ENCODE measurements at places on chromosomes 2 and 18.

DNA sequence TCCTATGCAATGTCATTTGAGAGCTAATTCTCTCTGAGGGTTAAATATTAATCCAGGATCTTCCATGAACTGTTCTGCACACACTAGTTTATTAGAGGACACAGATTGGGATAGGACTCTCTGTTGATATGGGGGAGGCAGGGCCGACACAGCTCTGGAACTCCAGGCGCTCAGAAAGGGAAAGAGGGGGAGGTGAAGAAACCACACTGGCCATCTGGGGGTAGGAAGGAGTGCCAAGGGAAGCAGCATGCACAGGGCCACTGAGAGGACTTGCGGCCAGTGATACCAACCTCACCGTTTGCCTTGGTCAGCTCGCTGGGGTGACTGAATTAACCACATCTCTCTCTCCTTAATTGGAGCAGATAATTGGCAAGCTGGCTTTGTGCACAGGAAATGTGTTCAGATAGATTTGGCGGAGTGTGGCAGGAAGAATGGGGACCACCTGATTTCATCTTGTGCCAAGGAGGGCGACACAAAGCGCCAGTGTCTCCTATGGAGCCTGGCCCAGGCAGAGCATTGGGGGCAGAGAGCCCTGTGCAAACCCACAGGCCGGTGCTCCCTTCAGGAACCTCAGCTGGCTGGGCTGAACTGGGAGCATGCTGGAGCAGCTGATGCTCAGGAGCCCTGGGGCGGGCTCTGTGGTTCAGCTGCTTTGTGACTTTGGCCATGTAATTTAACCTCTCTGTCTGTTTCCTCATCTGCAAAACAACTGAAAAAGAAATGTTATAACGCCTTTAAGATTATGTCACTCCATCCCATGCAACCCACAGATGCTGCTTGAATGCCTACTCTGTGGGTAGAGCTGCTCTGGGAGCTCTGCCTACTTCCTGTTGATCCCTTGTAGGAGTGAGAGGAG, 114.7 kb upstream of the STON1 start:
- no peak for DNase-seq

DNA sequence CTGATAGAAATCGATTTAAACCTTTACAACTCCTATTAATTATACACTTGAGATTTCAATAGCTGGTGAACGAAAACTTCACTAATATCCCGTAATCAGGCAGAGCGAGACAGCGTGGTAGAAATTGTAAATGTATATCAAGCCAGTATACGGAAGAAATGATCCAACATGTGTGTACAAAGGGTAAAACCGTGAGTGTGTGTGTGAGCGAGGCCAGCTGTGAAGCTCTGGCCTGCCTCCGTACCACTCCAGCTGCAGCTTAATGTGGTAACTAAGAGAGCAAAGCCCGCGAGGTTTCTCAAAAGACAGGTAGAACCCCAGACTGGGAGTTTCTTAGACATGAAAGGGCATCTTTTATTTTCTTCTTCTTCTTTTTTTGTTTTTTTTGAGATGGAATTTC, 52.3 kb upstream of the ZNF516 start:
- DNase-seq: no peak

DNA sequence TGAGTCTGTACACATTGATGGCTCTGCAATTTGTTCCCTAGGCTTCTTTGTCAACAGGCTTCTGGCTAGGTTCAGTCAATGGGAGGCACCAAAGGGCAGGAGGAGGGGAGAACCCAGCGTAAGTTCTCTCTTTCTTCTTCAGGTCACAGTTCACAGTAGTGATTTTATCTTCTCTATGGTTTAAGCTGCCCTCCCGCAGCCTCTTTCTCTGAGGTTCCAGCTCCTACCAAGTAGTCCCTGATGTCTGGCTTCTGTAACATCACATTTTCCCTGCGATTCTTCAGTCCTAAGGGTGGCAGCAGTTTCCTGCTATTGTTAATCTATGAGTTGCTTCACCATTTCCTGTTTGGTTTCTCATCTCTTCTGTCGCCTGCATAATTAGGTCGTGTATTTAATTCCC, 107.4 kb downstream of the CPO start:
- peak; percentile 7 for DNase-seq

GRCh38 chr18:10965119-10965518, 184.2 kb downstream of the PIEZO2 start:
- DNase-seq: no peak
